ENCODE measurements at places on chromosomes 12 and 14.

DNA sequence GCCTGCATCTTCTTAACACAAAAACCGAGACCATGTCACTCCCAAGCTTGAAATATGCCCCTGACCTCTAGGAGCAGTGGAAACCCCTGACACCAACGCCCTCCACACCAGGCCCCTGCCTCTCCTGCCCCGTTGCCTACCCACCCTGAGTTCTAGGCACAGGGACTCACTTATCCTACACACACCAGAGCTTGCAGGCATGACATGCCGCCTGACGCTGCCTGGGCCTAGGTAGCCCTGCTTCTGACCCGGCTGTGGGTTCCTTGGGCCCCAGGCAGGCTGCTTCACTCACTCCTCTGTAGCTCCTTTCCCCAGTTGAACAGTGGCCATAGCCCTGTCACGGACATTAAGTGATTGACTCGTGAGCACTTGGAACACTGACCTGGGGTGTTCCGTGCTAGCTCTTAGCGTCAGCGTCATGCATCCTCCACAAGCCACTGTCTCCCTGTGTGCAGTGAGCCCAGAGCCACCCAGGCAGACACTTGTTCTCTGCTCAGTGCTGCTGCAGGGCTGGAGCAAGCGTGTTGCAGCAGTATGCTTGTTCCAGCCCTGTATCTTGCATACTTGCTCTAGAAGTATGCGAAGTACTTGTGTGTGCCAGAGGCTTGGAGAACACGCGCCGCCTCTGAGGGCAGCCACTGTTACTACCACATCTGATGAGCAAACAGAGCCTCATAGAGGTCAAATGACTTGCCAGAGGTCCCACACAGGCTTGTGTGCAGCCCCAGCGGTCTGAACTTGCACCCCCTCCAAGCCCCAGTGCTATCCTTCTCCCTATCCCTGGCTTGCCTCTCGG lies 15.6 kb downstream of the OTUB2 start:
- DNase-seq = no peak

GRCh38 chr12:84983289-84983688 lies 52.8 kb downstream of the TSPAN19 start:
- no peak for DNase-seq

DNA sequence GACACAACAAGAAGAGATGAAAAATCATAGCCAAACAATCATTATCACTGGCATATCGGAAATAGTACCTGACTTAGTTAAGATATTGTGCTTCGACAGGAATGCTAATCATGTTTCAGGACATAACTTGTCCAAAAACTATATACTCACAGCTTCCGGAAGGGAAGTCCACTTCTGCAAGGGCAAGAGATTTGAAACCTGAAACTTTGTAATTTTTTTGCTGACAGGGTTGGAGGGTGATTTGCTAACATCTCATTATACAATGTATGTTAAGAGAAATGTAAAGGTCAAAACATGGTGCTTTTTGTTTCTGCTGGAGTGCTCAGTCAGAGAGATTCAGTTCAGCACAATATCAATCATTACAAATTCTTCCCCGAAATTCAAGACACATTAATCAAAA lies 200.3 kb downstream of the CNTN1 start:
- DNase-seq = no peak

- DNase-seq = no peak
Observed at GRCh38 chr12:57552835-57553313, 3.0 kb downstream of the KIF5A start.

DNA sequence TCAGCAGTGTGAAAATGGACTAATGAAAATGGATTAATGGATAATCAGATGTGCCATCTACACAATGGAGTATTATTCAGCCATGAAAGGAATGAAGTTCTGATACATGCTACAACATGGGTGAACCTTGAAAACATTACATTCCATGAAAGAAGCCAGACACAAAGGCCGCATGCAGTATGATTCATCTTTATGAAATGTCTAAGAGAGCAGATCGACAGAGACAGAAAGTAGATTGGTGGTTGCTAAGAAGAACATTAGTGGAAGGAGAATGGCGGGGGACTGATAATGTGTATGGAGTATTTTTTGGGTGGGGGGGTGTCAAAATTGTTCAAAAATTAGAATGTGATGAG lies 47.3 kb downstream of the PRKAB1 start:
- no peak for DNase-seq

- DNase-seq = no peak
Observed at GRCh38 chr14:73240816-73241480, 3.6 kb downstream of the PAPLN start.

DNA sequence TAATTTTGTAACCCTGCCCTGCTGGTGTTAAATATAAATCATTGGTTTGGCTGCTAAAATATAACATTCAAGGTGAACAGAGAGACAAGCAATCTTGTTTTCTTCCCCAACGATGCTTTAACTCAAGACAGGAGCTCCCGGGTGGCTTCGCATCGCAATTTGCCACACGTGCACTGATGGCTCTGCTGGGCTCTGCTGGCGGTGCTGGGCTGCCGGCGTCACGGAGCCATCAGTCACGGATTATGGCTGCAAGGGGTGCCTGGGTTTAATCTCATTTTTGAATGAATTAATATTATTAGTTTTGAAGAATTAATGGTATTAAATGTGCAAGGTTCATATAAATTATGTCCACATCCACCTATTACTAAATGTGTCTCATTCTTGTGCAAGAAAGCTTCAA lies 44.9 kb upstream of the TMEM260 start:
- no peak for DNase-seq

DNA sequence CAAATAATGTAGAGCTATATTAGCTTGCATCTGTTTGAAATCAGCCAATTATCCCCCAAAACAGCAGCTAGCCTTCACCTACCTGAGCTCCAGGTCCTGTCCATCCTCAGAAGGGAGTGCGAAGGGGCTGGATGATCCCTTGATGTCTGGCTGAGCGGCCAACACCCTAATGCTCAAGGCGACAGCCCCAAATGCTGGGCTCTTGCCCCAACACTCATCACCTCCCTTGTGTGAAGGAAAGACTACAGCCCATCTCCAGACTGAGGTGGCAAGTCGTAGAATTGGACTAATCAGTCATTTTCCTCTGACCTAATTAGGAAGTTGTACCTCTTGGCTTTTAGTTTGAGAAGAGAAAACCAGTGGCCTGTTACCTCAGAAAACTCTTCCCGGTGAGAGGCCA lies 16.3 kb upstream of the MDM1 start:
- DNase-seq = no peak

- DNase-seq = no peak
Observed at GRCh38 chr12:4865246-4865645, 44.5 kb upstream of the KCNA1 start.

GRCh38 chr12:1917172-1918070 lies 1.0 kb downstream of the CACNA2D4 start:
- DNase-seq = no peak

- peak; percentile 60 for DNase-seq
Observed at GRCh38 chr12:125633686-125634085, 568.5 kb downstream of the AACS start.

DNA sequence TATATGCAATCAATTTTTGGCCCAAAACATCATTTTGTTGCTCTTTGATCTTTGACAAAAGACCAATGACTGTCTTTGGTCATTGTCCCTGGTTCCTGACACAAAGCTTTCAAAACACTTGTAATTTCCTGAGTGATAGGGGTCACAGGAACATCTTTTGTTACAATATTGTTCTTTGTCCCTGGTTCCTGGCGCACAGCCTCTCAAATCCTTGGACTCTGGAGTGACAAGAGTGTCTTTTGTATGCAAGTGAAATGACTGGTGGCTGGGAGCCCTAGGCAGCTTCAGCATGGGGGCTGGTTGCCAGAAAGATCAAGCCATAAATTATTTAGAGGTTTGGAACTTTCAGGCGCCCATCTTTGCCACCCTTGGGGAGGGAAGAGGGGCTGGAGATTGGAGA lies 53.9 kb downstream of the DNAH10 start:
- no peak for DNase-seq

DNA sequence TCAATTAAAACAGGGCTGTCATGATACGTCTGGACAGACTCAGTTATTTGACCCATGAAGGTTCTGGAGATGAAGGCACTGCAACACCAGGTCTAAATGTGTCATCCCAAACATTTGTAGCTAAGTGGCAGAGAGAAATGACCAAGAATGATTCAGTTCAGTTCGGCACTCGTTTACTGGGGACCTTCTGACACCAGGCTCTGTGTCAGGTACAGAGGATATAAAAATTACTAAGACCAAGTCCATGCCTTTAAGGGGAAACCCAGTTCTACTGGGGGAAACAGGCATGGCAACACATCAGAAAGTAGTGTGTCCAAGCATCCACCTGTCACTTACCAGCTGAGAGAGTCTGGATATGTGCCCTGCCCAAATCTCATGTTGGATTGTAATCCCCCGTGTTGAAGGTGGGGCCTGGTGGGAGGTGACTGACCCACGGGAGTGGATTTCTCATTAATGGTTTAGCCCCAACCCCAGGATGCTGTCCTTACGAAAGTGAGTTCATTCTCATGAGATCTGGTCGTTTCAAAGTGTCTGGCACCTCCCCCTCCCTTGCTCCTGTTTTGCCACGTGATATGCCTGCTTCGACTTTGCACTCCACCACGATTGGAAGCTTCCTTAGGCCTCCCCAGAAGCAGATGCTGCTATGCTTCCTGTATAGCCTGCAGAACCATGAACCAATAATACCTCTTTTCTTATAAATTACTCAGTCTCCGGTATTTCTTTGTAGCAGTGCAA lies 41.9 kb upstream of the BCL2L14 start:
- DNase-seq = no peak

GRCh38 chr14:65304963-65305362 lies 107.6 kb upstream of the FUT8 start:
- DNase-seq = no peak

DNA sequence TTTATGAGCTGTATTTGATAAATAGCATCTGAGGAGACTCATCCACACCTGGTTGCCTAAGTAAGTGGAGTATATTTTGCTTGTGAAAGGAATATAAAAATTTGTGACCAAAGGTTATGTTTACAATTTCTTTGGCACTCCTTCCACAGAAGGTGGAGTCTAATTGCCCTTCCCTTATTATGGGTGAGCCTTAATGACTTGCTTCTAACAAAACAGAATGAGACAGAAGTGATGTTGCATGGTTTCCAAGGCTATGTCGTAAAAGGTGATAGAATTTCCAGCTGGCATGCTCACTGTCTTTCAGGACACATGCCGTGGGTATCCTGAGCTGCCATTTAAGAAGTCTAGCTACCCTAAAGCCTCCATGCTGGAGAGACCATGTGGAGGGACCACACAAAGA lies 116.8 kb upstream of the ABCD2 start:
- no peak for DNase-seq

GRCh38 chr14:101932673-101933072 lies 31.7 kb upstream of the DYNC1H1 start:
- DNase-seq = no peak

- DNase-seq = peak; percentile 96
Observed at GRCh38 chr12:94263905-94264561, 115.7 kb downstream of the PLXNC1 start.

Data from mesendoderm (in vitro differentiated cells).